Mesendoderm (in vitro differentiated cells): ENCODE measurements at places on chromosomes 3 and 15.

DNA sequence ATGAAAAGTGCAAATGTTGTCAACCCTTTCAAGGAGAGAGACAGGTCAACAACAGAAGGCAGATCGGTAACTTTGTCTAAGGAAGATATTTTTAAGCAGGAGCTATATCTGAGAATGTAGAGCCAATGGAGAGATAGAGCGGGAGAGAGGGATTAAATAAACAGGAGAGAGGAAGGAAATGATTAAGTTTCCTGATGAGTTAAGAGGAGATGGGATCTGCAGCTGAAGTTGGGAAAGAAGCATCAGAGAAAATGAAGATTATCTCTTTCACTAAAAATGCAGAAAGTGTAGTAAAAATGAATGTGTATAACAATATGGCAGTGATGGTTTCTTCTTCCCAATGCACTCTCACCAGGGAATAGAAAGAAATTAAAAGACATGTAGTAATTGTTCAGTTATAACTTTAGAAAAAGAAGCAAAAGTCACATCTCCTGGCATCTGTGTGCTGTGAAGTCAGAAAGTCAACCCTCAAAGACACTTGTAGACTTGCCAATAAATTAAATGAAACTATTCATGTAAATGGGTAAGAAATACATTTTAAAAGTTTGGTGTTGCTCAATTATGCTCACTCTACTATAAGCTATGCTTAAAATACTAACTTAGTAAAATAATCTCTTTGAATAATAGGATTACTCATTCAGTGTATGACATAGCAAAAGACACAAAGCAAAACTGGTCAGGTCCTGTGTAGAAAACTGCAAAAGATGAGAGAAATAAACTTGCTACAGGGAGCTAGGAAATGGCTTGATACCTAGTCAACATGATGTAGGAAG, 264.6 kb downstream of the ZIC4 start:
- no peak for DNase-seq

GRCh38 chr15:72732516-72732915, 46.5 kb downstream of the BBS4 start:
- DNase-seq: peak; percentile 4

GRCh38 chr3:109175411-109175810, 38.9 kb downstream of the C3orf85 start:
- no peak for DNase-seq

- no peak for DNase-seq
These were observed 77.5 kb upstream of the PIAS1 start for GRCh38 chr15:67976506-67977073.

- no peak for DNase-seq
These were observed 44.1 kb downstream of the TRANK1 start for GRCh38 chr3:36900474-36901443.

GRCh38 chr3:169939320-169939719, 27.3 kb upstream of the SEC62 start:
- no peak for DNase-seq

DNA sequence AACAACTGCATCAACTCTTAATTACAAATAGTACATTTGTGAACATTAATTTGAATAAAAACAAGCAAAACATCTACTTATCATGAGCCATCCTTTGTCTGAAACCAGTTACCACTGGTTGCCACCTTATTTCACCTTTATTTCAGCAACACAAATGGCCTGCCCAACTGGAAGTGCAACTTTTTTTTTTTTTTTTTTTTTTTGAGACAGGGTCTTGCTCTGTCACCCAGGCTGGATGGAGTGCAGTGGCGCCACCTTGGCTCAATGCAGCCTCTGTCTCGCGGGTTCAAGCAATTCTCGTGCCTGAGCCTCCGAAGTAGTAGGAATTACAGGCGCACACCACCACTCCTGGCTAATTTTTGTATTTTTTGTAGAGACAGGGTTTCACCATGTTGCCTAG, 13.1 kb downstream of the WDR82 start:
- no peak for DNase-seq

GRCh38 chr3:23837286-23837685, 31.5 kb downstream of the UBE2E1 start:
- DNase-seq: no peak

GRCh38 chr3:128482175-128482574, 10.8 kb downstream of the GATA2 start:
- no peak for DNase-seq

DNA sequence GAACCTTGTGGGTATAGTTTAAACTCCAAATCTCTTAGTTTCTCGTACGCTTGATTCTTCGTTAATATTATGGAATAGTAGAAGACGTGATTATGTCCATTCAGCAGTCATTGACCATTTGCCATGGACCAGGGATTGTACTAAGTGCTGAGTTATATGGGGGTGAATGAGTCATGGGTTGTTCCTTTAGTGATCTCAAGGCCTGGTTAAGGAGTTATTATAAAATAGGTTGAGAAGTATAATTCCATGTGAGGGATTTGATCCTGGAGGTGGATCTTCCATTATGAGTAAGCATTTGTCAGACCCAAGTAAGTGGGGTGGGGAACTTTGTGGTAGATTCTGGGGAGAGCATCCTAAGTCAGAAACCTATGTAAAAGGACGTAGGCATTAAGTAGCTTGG, 15.4 kb downstream of the NR2C2 start:
- no peak for DNase-seq

DNA sequence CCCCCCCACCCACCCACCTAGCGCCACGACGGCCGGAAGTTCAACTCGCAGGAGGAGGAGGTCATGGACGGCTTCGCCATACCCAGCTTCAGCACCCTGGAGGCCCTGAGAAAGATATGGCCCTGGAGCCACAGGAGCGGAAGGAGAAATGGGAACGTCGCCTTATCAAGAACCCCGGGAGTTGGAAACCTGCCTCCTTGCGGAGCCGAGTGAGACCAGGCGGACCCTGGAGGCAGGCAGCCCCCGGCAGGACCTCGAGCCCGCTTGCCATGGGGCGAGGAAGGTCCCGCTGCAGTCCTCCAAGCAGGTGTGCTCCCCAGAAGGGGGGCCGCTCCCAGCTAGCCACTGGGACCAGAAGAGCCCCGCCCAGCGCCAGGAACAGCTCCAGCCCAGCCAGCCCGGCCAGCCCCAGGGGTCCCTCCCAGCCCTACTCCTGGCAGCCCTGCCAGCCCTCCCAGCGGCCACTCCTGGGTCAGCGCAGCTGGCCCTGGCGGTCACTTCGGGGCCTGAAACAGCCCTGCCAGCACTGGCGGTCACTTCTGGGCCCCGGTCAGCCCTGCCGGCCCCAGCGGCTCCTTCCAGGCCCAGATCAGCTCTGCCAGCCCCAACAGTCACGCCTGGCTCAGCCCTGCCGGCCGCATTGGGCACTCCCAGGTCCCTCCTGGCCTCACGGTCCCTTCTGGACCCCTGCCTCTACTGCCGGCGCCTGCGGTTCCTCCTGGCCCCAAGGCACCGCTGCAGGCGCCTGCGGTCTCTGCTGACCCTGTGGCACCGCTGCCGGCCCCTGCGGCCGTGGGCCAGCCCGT, 10.3 kb upstream of the ROPN1B start:
- DNase-seq: peak; percentile 8

DNA sequence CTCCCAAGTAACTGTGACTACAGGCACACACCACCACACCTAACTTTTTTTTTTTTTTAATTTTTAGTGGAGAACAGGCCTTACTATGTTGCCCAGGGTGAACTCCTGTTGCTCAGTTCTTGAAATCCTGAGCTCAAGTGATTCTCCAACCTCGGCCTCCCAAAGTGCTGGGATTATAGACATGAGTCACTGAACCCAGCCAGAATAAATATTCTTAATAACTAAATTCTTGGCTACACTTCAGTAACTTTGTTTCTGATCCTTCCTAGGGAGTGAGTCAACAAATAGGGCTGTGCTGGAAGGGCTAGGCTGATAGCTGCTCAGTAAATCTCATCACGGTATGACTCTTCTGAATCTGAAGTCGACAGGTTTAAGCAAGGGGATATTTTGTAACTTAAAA, 56.6 kb downstream of the P3H2 start:
- no peak for DNase-seq

DNA sequence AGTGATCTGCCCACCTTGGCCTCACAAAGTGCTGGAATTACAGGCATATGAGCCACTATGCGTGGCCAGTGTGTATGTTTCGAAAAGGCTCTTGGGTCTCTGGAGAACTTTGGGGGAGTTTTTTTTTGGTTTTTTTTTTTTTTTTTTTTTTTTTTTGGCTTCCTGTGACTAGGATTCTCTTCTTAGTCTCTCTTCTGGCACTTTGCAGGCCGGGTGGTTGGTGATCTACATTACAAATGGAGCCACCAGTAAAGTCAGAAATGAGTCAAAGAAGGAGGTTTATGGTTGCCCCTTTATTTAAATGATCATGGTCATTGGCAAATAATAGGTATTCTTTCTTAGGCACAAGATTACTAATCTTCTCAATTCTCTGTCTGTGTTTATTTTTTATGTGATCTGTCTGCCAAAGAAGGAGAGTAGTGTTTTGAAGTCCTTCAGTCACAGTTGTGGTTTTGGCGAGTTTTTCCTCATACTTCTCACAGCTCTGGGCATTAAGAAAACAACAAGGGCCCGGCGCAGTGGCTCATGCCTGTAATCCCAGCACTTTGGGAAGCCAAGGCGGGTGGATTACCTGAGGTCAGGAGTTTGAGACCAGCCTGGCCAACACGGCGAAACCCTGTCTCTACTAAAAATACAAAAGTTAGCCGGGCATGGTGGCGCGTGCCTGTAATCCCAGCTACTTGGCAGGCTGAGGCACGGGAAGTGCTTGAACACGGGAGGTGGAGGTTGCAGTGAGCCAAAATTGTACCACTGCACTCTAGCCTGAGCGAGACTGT, 38.3 kb downstream of the PDE8A start:
- no peak for DNase-seq

DNA sequence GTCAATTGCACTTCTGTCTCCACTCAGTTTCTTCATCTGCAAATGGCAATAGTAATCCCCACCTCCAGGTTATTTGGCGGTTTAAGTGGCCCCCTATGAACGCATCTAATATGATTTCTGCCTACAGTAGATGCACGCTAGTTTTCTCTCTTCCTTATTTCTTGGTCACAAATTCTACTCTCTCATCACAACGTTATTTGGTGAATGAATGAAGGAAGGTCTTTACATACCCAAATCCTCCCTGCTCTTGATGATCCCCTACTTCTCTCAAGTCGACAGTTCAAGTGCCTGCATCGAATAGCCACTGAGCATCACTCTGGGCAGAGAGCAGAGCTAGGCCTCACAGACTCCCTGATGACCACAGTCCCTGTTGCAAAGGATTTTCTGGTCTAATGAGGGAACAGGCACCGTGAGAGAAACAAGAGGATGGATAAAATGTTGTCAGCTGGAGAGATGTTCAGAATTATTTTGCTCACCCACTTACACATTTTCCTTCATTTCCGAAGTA, 181.2 kb upstream of the SMAD3 start:
- DNase-seq: peak; percentile 16

DNA sequence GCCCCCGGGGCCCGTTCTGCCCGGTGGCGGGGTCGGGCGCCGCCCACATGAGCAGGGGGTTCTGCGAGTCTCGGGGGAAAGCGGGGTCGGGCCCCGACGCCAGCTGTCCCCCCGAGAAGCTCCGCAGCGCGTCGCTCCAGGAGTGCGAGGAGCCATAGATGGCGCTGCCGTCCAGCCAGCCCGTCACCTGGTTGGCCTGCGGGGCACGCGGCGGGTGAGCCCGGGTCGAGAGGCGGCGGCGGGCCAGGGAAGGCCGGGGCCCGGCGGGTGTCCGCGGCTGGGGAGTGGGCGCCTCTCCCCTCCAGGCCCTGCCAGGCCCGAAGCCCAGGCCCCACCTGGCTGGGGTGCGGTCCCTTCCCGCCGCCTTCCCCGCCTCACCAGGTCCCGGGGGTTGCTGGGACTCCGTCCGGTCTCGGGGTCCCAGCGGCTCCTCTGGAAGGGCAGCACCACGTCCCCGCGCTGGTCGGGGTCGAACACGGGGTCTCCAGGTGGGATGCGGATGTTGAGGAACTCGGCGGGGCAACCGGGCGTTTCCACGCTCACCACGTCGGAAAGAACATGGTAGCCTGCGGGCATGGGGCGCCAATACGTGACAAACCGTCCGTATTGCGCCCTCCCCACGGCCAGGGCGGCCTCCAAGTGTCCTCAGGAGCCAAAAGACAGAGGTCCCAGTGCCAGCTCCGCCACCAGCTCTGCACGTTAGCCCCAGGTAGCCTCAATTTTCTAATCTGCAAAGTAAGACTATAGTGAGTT, 2.4 kb downstream of the DUOX2 start:
- no peak for DNase-seq

- DNase-seq: no peak
These were observed 64.5 kb upstream of the CADPS start for GRCh38 chr3:62939707-62940106.

DNA sequence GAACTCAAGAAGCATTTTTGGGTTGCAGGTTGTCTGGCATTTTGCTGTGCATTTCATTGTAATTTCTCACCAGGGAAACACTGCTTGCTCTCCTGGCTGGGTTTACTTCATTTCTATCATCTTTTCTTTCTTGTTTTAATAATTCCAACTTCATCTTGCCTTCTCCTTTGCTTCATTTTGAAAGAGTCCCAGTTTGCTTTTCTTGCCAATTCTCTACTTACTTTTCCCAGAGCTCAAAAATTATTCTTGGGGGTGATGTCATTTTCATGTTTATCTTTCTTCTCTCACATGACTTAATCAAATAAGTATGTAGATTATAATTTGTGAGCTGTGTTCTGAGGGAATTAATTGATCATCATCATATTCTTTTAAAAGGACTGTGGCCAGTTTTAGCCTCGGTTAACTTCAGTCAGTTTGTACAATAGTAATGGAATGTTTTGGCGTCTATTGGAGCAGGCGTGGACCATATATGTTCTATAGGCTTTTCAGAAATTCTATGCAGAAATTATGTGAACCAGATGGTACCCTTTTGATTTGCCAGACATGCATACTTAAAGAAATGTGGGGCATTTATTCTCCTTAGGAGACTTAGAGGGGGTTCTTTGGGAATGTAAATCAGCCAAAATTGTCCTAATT, 30.1 kb downstream of the SH3GL3 start:
- DNase-seq: no peak

DNA sequence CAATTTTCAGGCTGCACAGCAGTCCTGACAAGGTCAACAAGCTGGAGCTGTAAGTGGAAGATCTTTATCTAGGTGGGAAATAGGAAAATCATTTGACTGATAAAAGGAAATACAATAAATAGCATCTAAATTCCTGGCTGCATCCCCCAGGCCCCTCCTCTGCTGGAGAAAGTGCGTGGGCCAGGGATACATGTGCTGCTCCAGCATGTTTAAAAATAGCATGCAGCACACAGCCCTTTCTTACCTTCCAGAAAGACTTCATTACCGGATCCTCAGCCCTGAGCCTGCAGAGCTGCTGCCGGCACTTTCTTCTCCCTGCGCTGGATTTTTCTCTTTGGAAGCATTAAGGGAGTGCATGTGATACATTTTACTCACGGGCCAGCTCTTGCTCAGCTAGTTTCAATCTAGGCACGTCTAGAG, 77.3 kb downstream of the HMG20A start:
- no peak for DNase-seq

DNA sequence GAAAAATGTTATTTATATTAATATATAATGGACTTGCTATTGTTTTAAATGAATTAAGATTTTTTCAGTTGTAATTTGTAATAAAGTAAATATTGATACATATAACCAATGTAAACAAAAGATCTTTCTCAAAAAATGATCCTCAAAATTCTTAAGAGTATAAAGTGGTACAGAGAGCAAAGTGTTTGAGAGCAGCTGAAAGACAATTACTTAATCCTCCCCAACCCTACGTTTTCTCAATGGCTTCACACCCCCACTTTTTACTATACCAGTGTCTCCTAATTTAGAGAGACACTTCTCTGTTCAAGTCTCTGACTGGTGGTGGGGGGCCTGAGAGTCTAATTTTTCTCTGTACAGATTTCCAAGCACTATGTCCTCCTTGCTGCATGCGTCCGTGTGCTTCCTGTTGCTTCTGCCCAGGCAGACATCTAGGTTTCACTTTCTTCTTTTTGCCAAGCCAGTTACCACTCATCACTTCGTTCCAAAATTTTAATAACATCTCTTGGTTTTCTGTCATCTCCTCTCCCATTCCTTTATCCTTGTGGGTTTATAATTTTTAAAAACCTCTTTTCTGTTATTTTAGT, 276.3 kb upstream of the DNAJC19 start:
- DNase-seq: no peak
